Vein endothelial cell (primary cell): ENCODE measurements at places on chromosomes 3 and 15. TPM values are rescaled to one million over a fixed set of nuclear protein-coding genes. Genes with fewer than 3 reads are reported as not detected.

The RGMA gene
- total RNA-seq: 0.10 TPM in 1 of 2 replicates, not detected in the other

The GP5 gene
- total RNA-seq: not detected in 2 replicates

The CHDH gene
- 0.10 TPM in 1 of 2 replicates, not detected in the other for total RNA-seq

The UNC13C gene
- not detected in 2 replicates for total RNA-seq

The HRH1 gene
- 13.5 and 16.7 TPM in 2 replicates for total RNA-seq

The SLC22A13 gene
- under 0.01 and 0.29 TPM in 2 replicates for total RNA-seq

The LRRC31 gene
- not detected in 2 replicates for total RNA-seq

The CPLX3 gene
- total RNA-seq: not detected in 2 replicates

The NLGN1 gene
- total RNA-seq: 11.4 and 23.0 TPM in 2 replicates

The GOLGA8H gene
- total RNA-seq: 0.76 and 0.98 TPM in 2 replicates

The TMIE gene
- under 0.01 TPM in 1 of 2 replicates, not detected in the other for total RNA-seq

The PPP2R3A gene
- total RNA-seq: 13.1 and 17.3 TPM in 2 replicates

The CMC1 gene
- 4.6 and 6.0 TPM in 2 replicates for total RNA-seq

The MCCC1 gene
- total RNA-seq: 14.7 and 17.9 TPM in 2 replicates

The SERPINI1 gene
- total RNA-seq: 0.33 and 1.1 TPM in 2 replicates

The ILDR1 gene
- not detected in 2 replicates for total RNA-seq

The KLHDC8B gene
- total RNA-seq: 35.9 and 37.5 TPM in 2 replicates

The GOLGA8Q gene
- total RNA-seq: 0.33 and 0.48 TPM in 2 replicates

The GUCA1C gene
- not detected in 2 replicates for total RNA-seq

The SLC25A36 gene
- total RNA-seq: 56.5 and 63.1 TPM in 2 replicates

The FAM43A gene
- total RNA-seq: 236 and 304 TPM in 2 replicates

The APOD gene
- 5.7 and 7.2 TPM in 2 replicates for total RNA-seq

The LDHAL6B gene
- not detected in 2 replicates for total RNA-seq

The KY gene
- not detected in 2 replicates for total RNA-seq

The LOXL1 gene
- total RNA-seq: 3.0 and 3.6 TPM in 2 replicates

The RASGRP1 gene
- under 0.01 and 0.76 TPM in 2 replicates for total RNA-seq

The LARP6 gene
- 12.1 and 14.7 TPM in 2 replicates for total RNA-seq

The FRMD5 gene
- total RNA-seq: 8.6 and 12.7 TPM in 2 replicates

The SAMD7 gene
- total RNA-seq: not detected in 2 replicates

The IGDCC3 gene
- under 0.01 and 0.33 TPM in 2 replicates for total RNA-seq

The CAPN3 gene
- 0.33 and 0.96 TPM in 2 replicates for total RNA-seq

The TEX55 gene
- not detected in 2 replicates for total RNA-seq

The CXCR6 gene
- not detected in 2 replicates for total RNA-seq

The ACKR4 gene
- total RNA-seq: 1.7 and 2.9 TPM in 2 replicates

The SCN11A gene
- total RNA-seq: under 0.01 and 0.10 TPM in 2 replicates

The SECISBP2L gene
- 38.2 and 41.2 TPM in 2 replicates for total RNA-seq

The ABHD10 gene
- 27.8 and 31.3 TPM in 2 replicates for total RNA-seq

The CRTC3 gene
- 15.8 and 17.6 TPM in 2 replicates for total RNA-seq

The B2M gene
- total RNA-seq: 1,812 and 2,198 TPM in 2 replicates

The CLSTN2 gene
- under 0.01 and 0.65 TPM in 2 replicates for total RNA-seq

The CYP1A2 gene
- total RNA-seq: not detected in 2 replicates

The RTP3 gene
- total RNA-seq: not detected in 2 replicates

The KLHL40 gene
- total RNA-seq: not detected in 2 replicates

The TCTA gene
- total RNA-seq: 14.4 and 22.1 TPM in 2 replicates

The TXNRD3 gene
- 6.7 and 8.2 TPM in 2 replicates for total RNA-seq

The MED12L gene
- 0.65 and 0.67 TPM in 2 replicates for total RNA-seq

The PRSS50 gene
- total RNA-seq: not detected in 2 replicates

The SNTN gene
- not detected in 2 replicates for total RNA-seq

The FANCD2OS gene
- not detected in 2 replicates for total RNA-seq

The CCDC13 gene
- 0.76 TPM in 1 of 2 replicates, not detected in the other for total RNA-seq

The TRNT1 gene
- 13.7 and 16.8 TPM in 2 replicates for total RNA-seq

The SH3GL3 gene
- total RNA-seq: not detected in 2 replicates
